ENCODE measurements at places on chromosomes 11 and 22.

- no peak for DNase-seq
Observed at GRCh38 chr11:84663731-84664130, 963.4 kb downstream of the DLG2 start.

- DNase-seq, result no peak
Observed at GRCh38 chr11:70134490-70134889, 56.4 kb downstream of the ANO1 start.

- DNase-seq, result no peak
Observed at GRCh38 chr11:66359662-66360087, 11.9 kb downstream of the SLC29A2 start.

GRCh38 chr11:726278-727220, 20.5 kb downstream of the EPS8L2 start:
- DNase-seq, result peak; percentile 47

Data from stimulated activated CD4-positive, alpha-beta T cell treated with anti-CD3 and anti-CD28 coated beads, Interleukin-4, amount 100 ng/mL, for 1 hour (primary cell).